Fibroblast of villous mesenchyme (primary cell): ENCODE measurements at places on chromosomes 11 and 22. TPM values are rescaled to one million over a fixed set of nuclear protein-coding genes. Genes with fewer than 3 reads are reported as not detected.

GRCh38 chr11:47499161-47499560, 50.2 kb upstream of the RAPSN start:
- DNase-seq, result no peak

KRTAP5-1 gene
- total RNA-seq, result not detected in 2 replicates

DNA sequence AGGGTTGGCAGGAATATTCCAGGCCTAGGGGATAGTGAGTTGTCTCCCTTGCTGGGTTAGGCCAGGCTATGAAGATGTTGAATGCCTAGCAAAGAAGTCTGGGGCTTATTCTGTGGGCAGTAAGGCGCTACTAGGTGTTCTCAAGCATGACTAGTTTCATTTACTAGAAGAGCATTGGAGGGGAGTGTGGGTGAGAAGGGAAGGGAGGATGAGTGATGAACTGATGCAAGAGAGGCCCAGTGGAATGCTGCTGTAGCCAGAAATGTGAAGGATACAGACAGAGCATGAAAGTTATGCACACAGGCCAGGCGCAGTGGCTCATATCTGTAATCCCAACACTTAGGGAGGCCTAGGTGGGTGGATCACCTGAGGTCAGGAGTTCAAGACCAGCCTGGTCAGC, 33.5 kb downstream of the POU2F3 start:
- no peak for DNase-seq

DNA sequence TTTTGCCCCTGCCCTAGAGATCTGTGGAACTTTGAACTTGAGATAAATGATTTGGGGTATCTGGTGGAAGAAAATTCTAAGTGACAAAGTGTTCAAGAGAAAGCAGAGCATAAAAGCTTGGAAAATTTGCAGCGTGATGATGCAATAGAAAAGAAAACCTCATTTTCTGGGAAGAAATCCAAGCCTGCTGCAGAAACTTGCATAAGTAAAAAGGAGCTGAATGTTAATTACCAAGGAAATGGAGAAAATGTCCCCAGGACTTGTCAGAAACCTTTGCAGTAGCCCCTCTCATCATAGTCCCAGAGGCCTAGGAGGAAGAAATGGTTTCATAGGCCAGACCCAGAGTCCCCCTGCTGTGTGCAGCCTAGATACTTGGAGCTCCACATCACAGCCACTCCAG, 686.9 kb downstream of the FAM181B start:
- peak; percentile 20 for DNase-seq

SERPING1 gene
- 10.8 and 21.9 TPM in 2 replicates for total RNA-seq

DNA sequence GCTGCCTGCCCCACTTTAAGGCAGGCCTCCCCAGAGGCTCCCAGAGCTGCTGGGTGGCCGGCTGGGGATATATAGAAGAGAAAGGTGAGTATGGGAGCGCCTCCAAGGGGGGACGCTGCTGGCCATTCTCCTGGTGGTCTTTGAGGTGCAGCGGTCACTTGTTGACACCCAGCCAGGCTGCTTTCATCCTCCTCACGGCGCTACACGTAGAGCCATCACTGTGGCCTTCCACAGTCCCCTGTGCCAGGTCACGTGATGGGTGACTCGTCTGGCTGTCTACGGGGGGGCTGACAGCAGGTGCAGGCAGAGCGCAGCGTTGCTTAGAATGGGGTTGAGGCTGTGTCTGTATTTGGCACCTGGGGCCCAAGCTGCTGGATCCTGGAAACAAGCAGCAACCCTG, 1.9 kb downstream of the ACR start:
- no peak for DNase-seq

DNA sequence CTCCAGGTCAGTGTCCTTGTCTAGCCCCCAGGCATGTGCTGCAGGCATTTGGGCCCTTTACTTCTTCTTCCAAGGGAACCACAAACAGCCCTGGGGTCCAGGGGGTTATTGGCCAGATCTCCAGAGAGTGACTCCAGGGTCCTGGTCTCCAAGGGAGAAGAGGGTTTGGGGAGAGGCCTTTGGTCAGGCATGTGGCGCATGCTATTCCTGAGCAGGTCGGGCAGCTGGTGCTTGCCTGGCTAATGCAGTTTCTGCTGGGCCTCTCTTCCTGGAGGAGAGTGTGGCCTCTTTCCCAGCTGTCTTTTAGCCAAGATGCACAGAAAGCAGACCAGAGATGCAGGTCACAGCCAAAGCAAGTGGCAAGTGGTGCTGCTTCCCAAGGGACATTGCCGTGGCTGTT, 3.8 kb upstream of the RFPL2 start:
- DNase-seq, result no peak

GRCh38 chr11:15059132-15059915, 14.1 kb upstream of the CALCB start:
- DNase-seq, result no peak

- DNase-seq, result no peak
Measured at GRCh38 chr22:42428025-42428424, 4.2 kb downstream of the NFAM1 start.

RAG1 gene
- 0.32 and 0.86 TPM in 2 replicates for total RNA-seq

DNA sequence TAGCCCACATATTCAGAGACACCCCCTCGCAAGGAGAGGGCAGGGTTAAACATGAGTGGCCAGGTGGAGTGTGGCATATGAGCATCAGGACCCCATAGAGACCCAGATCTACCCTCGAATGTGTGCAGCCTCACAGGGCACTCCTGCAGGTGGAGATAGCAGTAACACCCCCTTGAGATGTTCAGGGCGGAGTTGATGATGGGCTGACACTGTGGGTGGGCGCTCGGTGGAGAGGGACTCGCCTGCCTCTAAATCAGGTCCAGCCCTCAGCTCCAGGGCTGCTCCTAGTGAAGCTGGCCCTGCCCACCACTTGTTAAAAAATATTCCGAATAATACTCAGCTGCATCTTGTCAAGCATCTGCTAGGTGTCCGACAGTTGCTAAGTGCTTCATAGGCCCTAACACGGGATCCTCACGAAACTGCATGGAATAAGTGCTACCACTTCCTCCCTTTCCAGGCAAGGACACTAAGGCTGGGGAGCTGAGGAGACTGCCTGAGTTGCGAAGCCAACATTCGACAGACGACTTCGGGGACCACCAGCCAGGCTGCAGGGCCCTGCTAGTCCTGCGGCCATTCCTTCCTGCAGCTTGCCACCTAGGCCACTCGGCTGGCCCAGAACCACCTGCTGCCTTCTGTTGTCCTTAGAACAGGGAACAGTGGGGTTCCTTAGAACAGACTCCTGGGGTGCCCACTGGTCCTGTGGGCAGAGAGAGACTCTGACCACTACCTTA, 74.0 kb upstream of the WNT11 start:
- no peak for DNase-seq

XKR3 gene
- total RNA-seq, result not detected in 2 replicates

DNA sequence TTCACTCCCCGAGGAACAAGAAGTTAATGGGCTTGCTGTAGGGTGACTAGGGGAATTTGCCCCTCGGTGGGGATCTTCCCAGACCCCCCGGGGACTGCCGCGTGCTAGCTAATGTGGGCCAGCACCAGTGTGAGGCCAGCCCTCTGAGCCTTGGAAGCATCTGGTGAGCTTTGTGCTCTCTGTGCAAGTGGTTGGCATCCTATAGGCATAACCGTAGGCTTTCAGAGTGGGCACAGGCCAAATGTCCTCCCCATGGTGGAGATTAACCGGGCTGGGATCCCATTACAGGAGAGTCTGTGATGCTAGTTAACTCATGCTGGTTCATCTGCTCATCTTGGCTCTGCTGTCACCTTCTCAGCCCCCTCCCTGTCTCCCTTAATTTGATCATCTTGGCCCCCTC, 125.7 kb downstream of the TRIM29 start:
- no peak for DNase-seq

- DNase-seq, result no peak
Measured at GRCh38 chr22:39303358-39303757, 16.1 kb downstream of the RPL3 start.

GRCh38 chr11:128913806-128914205, 22.6 kb downstream of the KCNJ5 start:
- DNase-seq, result no peak

- no peak for DNase-seq
Measured at GRCh38 chr11:62921573-62922188, 518 bp upstream of the CHRM1 start.

GRCh38 chr11:18853086-18853720, 61.6 kb upstream of the PTPN5 start:
- peak; percentile 7 for DNase-seq

DNA sequence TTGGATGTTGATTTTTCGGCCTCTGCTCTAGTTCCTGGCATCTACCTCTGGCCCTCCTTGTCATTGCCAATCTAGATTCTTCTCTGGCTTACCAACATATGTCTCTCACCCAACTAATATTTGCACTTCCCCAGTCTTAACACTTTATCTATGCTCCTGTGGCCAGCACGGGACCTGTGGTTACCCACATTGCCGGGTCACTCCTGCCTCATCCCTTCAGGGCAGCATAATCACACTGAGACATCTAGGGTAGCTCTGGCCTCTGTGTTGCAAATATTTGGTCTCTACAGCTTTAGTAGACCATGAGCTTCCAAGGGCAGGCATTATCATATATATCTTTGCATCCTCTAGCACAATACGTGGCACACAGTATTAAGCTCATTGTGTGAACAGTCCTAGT, 182.0 kb upstream of the ARHGAP20 start:
- DNase-seq, result no peak

DNA sequence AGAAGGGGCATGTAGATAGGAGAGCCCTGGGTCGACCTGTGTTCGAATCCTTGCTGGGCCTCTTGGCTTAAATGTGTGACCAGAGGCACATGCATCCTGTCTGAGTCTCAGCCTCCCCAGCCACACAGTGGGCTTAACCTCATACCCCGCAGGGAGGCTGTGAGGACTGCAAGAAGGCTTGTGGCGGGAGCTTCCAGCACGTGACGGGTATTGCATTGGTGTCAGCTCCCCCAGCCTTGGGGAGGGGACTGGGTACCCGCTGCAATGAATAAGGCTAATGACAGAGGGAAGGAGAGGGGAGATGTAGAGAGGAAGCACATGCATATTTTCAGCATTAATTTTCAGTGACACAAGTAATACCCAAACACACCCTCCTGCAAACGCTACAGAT, 8.1 kb downstream of the RASD2 start:
- no peak for DNase-seq

GRCh38 chr11:44139565-44140330, 44.3 kb downstream of the EXT2 start:
- peak; percentile 79 for DNase-seq

DNA sequence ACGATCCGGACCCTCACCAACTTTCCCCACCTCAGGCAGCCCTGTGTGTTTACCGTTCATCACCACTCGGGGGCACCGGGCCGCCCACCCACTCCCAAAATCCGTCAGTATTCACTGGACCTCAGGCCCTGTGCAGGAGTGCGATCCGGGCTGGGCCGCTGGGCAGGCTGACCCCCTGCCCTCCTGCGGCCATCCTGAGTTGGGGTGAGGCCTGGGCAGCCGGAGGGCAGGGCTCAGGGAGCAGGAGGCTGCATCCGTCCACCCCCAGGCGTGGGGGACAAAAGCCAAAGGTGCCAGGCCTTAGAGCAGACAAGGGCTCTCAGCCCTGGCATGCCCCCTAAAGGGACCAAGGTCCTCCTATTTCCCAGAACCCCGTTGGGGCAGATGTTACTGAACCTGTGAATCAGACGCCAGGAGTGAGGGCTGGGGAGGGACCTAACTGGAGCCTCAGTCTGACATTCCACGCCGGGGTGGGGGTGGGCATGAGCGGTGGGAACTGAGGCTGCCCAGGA, 16.8 kb upstream of the TMEM191C start:
- DNase-seq, result no peak

- no peak for DNase-seq
Measured at GRCh38 chr11:47130543-47130942, 46.1 kb downstream of the ARFGAP2 start.
